Stimulated activated CD4-positive, alpha-beta T cell treated with anti-CD3 and anti-CD28 coated beads, TNF-alpha, amount 100 ng/mL, for 1 hour (primary cell): ENCODE measurements at places on chromosomes 3 and 15.

DNA sequence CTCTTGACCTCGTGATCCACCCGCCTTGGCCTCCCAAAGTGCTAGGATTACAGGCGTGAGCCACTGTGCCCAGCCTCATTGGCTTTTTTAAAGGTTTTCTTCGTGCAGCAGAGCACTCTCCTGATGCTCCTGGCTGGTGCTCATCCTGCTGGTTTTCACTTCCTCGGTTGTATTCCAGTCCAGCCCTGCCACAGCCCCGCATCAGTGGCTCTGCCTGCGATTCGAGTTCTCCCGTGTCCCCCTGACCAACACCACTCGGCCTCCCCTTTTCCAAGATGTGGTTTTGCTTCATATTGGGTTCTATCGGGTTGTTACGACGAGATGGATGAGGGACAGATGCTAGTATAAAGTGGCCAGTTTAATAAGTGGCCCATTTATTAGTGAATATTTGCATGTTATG, 27.8 kb downstream of the EFCC1 start:
- DNase-seq = no peak

DNA sequence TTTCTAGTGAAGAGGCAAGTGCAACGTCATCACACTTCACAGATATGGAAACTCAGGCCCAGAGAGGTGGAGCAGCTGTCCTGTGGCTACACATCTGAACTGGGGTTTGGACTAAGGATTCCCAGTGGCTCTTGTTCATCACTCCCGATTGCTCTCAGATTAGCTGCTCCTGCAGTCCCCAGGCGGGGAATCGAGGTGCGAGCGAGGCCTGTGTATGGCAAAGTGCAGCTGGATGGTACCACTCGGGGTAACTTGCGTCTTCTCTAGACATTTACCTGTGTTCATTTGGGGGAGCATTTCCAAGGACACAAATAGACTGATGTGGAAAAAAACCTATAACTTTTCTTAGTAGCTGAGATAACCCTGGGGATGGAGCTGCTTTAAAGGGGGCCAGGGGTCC, 45.9 kb upstream of the TRPM1 start:
- DNase-seq = no peak

DNA sequence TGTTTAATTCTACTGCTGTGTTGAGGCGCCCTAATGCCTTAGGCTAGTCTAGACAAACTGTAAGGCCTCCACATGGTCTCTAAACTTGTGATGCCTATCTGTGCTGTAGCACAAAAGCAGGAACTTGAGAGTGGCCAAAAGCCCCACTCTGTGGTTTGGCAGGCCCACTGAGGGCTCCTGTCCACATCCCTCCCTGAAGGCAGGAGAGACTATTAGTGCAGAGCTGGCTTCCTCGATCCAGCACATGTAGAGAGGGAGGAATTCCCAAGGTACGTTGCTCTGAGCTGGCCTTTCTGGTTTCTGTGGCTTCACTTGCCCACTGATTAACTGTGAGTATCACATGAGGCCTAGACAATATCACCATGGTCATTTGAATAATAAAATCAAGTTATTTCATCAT, 90.6 kb downstream of the POLR2M start:
- no peak for DNase-seq

- no peak for DNase-seq
Observed at GRCh38 chr3:37179144-37179967, 5.0 kb upstream of the LRRFIP2 start.
